AG20443 (cell line): ENCODE measurements at places on chromosomes 13 and 19.
A peak's percentile ranks its signal among the peaks of the same experiment; 100 is the strongest.

- DNase-seq, result no peak
Observed at GRCh38 chr13:35741657-35742056, 265.2 kb upstream of the MAB21L1 start.

GRCh38 chr19:33358408-33358807 lies 15.1 kb upstream of the CEBPG start:
- DNase-seq, result no peak

GRCh38 chr13:27405546-27406134 lies 18.8 kb upstream of the GTF3A start:
- DNase-seq, result no peak

DNA sequence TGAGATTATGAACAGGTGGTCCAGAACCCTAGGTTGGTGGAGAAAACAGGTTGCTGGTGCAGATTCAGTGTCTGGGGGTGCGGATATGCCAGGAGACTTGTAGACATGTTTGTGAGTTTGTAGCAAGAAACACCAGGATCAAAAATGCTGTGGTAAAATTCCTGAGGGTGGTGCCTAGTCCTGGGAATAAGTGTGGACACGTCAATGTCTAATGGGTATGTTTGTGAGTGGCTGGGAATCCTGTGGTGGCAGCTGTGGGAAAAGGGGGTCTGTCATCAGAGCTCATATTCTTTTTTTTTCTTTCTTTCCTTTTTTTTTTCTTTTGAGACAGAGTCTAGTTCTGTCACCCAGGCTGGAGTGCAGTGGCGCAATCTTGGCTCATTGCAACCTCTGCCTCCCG lies 7.2 kb downstream of the ZNF708 start:
- DNase-seq, result peak; percentile 3

DNA sequence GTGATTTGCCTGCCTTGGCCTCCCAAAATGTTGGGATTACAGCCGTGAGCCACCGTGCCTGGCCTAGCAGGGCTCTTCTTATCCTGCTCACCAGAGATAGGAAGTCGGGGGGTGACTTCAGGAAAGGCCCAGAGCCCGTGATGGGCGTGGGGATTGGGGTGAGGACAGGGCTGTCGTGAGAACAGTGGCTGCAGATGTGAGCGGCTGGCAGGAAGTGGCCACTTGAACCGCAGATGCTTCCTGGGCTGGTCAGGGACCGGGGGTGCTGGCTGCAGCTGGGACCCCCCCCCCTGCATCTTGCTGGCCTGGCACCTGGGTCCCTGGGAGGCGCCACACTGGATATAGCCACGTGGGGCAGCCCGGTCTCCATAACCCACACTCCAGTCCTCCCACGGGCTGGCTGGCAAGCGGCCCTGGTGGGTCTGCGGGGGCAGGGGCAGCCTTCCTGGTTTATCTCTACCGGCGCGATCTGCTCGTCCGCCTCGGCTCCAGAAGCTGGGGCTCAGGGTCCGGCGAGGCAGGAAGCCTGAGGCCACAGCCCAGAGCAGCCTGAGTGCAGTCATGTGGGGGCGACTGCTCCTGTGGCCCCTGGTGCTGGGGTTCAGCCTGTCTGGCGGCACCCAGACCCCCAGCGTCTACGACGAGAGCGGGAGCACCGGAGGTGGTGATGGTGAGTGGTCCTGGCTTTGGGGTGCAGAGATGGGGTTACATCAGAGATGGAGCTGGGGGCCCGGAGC lies at the start of gene F2RL3:
Gene F2RL3, plus strand, starts transcription at position 371 of the 737 bp plus-strand sequence. Its CDS starts 191 bp downstream, at position 562.
- peak; percentile 56 for DNase-seq

DNA sequence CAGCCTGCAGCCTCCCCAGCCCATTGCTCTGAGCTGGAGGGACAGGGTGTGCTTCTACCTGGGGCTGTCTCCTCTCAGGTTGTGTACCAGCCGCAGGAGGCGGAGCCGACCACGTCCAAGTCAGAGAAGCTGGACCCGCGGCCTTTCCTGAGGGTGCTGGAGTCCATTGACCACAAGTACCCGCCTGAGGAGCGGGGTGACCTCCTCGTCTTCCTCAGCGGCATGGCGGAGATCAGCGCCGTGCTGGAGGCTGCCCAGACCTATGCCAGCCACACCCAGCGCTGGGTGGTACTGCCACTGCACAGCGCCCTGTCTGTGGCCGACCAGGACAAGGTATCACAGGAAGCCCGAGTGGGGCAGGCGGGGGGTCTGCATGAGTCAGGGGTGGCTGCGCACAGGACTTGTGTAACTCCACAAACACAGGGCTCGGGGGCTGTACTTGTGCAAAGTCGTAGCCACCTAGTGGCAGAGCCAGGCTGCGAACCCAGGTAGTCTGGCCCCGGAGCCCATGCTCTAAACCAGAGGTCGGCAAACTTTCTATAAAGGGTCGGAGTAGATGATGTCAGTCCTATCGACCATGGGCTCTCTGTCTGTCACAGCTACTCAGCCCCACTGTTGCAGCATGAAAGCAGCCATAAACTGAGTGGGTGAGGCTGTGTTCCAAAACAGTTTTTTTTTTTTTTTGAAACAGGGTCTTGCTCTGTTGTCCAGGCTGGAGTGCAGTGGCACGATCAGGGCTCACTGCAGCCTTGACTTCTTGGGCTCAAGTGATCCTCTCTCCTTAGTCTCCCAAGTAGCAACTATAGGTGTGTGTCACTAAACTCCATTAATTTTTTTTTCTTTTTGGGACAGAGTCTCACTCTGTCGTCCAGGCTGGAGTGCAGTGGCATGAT lies 8.9 kb downstream of the DHX34 start:
- DNase-seq, result no peak

GRCh38 chr19:49441210-49441959 lies at the start of gene SLC17A7:
TSS of gene SLC17A7 (minus strand) at chr19:49441527. CDS start at chr19:49441379, 148 bp downstream.
- DNase-seq, result peak; percentile 72

DNA sequence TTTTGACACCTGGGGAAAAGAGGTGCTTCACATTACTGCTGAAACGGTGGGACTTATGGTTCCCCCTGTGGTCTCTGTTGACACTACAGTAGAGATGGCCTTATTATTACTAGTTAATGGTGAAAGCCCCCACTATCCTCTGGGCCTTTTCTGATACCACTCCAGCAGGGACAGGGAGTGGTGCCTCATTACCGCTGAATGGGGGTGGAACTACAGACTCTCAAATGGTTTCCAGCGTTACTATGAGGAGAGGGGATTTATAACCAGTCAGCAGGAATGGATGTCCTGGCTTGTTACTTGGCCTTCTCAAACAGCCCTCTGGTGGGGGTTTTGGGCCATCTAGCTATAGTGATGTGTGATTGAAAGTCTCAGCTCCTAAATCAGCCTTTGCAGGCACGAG lies 96.7 kb upstream of the DIAPH3 start:
- no peak for DNase-seq

- no peak for DNase-seq
Observed at GRCh38 chr13:106034201-106034600, 501.3 kb downstream of the EFNB2 start.

DNA sequence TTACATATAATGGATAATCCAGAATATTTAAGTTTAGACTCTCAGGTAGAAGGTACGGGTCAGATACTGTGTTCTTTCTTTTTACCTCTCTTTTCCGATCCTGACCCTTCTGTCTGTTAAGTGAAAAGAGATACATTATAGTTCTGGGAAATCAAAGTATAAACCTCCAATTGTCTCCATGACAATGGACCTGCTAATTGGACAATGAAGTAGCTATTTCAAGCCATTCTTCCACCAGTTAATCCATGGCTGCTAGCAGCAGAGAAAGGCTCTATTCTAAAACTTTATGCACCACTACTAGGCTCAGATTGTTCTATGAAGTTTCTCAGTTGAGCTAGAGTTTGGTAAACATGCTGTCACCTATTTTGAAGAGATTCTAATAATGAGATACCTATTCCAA lies 8.3 kb upstream of the NBEA start:
- DNase-seq, result no peak
